ENCODE measurements at places on chromosomes 7 and 10.

GRCh38 chr10:124044143-124044862 lies 49.1 kb downstream of the CHST15 start:
- DNase-seq, result no peak

GRCh38 chr10:49080071-49080470 lies 35.3 kb downstream of the VSTM4 start:
- peak; percentile 7 for DNase-seq

DNA sequence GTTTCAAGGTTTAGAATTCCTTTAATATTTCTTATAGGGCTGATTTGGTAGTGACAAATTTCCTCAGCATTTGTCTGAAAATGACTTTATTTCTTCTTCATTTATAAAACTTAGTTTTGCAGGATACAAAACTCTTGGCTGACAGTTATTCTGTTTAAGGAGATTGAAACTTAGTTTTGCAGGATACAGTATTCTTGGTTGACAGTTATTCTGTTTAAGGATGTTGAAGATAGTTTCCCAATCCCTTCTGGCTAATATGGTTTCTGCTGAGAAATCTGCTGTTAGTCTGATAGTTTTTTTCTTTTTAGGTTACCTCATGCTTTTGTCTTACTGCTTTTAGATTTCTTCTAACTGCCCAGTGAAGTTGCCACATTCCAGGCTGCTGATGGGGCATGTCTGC lies 186.8 kb downstream of the ITGB1 start:
- no peak for DNase-seq

DNA sequence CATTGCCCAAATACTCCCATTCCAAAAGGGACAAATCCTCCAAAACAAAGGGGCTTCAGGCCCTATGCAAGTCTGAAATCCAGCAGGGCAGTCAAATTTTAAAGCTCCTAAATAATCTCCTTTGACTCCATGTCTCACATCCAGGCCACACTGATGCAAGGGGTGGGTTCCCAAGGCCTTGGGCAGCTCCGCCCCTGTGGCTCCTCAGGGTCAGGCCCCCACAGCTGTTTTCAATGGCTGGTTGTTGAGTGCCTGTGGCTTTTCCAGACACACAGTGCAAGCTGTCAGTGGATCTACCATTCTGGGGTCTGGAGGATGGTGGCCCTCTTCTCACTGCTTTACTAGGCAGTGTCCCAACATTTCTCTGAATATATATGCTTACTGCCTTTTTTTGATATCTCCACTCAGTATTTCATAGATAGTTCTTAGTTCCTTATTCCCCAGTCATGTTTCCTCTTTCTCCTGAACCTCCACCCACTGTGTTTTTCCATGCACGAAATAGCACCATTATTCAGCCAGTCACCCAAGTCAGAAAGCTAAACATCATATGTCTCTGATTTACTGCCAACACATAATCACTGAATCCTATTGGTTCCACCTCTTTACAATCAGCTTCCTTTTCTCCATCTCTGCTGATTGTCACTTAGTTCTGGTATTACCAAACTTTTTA lies 172.6 kb upstream of the CACNA2D1 start:
- no peak for DNase-seq

- DNase-seq, result no peak
Measured at GRCh38 chr7:158255558-158255957, 332.1 kb downstream of the PTPRN2 start.

DNA sequence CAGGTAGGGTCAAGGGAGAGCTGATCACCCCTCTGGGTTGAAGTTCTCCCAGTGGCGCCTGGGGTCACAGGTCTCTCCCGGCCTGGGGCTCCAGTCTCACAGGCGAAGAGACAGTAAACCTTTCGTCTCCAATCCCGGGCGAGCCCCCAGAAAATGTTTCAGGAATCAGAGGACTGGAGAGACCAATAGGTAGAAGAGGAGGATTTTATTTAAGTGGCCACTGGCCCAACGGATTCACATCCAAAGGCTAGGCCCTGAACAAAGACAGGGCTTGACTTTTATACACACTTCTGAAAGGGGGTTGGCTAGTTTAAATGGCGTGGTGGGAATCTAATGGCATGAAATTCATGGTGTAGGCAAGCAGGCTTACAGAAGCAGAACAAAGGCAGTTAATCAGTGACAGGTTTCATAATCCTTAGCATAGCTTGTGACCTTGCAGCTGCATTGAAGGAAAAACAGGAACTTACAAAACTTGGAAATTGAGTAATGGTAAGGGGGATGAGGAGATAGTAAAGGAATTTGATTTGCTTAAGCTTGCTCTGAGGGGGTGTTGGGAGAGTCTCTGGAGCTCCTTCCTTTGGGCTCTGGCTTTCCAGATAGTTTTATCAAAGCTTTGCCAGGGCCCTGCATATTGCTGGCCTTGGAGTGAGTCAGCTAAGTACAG lies 105.5 kb downstream of the TRIM24 start:
- DNase-seq, result peak; percentile 46

GRCh38 chr7:36736090-36736898 lies 12.0 kb upstream of the AOAH start:
- DNase-seq, result no peak

DNA sequence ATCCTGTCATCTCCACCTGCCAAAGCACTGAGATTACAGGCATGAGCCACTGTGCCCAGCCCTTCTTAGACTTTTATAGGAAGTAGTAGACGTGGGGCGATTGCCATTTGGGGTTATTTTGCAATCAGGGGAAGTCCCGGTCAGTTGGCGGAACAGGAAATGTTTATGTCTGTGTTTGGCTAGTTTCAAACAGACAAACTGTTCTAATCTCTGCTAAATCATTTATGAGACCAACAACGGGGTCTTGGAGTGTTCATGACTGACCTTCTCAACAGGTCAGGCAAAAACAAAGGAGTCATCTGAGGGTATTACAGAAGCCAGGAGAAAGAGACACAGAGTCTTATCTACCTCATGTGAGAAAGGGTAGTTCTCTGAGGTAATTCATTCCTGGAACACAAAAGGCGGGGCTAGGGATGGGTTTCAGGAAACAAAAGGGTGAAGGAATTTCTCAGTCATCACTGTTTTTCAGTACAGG lies 6.6 kb upstream of the TPK1 start:
- no peak for DNase-seq

DNA sequence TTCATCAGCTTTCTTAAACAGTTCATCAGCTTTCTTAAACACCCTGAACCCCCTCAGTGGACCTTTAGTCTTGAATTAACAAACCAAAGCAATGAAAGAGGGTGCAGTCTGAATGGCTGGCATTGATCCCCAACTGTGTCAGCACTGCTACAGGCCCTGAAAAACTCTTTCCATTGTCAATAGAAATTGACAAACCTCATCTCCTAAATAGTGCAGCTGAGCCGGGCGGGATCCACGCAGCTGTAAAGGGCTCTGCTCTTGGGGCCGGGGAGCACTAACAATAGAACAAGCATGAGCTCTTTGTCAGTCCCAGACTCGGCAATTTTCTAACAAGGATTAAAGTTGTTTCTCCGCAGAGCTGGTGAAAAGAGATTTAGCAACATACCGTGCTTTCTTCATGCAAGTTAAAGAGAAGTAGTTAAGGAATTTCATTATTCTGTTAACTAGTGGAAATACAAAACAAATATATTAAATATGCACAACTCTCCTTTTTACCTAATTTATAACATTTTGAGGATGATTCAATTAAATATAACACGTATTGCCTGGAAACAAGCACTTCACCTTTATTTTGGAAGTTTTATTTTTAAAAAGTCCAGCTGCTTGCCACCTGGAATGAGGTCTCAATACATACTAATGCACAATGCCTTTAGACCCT lies 24.7 kb upstream of the FEZF1 start:
- DNase-seq, result no peak

DNA sequence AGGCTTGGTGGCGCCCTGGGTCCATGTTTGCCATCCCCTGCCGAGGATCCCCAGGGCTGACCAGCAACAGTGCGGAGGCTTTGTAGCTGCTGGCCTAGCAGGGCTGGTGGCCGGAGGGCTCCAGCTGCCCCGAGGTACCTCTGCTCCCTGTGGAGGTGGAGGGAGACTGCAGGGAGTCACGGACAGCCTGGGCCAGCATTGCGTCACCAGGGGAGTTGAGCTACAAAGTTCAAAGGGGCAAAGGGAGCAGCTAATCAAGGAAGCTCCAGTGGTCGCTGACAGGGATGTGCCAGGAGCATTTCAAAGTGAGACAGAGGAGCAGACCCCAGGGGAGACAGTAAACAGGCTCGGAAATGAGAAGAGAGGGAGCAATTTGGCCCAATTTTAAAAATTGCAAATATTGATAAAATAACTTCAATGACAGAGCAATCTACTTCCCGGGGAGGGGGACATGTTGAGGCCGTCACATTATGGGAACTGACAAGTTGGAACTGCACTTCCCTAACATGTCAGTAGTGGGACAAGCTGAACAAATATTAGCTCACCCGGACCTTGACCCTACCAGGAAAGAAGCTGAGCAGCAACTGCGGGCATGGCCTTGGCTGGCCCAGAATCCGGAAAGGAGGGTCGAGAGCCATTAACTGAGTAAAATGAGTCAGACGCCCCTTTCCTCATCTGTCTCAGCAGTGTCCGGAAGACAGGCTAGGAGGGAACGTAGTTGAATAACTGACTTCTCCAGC lies 39.4 kb downstream of the BTBD16 start:
- DNase-seq, result no peak
